Body of pancreas (tissue), 4 donors: ENCODE measurements at places on chromosomes 6 and 20. TPM values are rescaled to one million over a fixed set of nuclear protein-coding genes. Genes with fewer than 3 reads are reported as not detected.

DNA sequence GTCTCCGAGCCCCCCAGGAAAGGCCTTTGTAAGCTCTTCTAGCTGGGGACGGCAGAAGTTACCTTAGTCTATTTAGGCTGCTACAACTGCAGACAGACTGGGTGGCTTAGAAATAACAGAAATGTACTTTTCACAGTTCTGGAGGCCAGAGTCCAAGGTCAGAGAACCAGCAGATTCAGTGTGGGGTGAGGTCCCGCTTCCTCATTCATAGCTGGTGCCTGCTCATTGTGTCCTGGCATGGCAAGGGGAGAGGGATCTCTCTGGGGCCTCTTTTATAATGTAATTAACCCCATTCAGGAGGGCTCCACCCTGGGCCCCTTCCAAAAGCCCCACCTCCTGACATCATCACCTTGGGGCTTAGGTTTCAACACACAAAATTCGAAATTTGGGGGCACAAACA, 315.1 kb downstream of the CDH4 start:
- no peak for DNase-seq

GRCh38 chr6:107982486-107982885, 24.5 kb upstream of the SEC63 start:
- DNase-seq, result no peak

DNA sequence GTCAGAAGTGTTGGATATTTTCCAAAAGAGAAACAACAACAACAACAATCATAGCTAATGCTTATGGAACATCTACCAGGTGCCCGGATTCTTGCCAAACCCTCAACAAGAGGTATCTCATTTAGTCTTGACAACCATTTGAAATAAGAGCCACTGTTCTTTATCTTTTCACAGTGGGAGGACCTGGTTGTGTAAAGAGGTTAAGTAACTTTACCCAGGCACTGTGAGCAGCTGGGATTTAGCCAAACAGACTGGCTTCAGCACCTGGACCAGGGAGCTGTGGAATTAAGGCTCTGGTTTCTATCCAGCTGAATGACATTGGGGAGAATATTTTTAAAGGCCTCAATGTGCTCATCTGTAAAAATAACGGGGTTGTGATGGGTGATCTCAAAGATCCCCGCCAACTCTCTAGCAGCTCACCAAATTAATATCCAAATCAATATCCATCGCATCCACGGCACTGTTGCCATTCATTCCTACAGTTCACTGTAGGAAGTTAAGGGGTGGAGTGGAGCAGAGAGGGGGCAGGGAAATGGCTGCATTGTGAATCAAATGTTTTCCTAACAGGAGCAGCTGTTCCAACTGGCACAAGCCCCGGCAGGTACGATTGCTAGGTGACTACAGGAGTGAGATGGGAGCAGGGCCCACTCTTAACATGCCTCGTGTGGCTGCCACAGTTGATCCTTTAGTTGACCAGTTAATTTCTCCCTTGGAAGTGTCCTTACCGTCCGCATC, 61.8 kb downstream of the GCNT2 start:
- DNase-seq, result peak; percentile 73

DNA sequence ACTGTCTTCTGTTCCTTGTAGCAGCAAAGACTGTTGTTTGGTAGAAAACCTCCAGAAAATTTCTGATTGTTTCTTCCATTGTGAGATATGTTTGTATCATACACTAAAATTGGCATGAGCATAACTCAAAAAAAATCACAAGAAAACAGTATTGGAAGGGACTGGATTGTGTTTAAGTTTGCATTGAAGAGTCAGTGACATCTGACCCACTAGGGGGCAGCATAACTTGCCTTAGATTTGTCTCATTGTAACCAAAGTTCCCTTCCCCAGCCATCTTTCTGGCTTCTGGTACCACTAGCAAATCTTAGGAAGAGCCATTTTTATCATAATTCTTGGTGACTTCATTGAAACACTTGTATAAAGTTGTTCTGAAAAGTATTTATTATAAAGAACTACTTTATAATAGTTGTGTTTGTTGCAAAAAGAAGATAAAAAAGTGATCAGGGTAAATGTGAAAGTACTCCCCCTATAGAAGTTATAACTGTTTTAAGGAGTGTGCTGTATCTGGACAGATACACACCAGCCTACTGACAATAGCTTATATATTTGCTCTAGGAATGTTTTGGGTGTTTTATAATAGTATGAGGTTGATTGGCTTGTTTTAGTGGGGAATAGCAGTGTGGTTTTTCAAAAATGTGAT, 7.7 kb downstream of the CSTF1 start:
- peak; percentile 47 for DNase-seq

TPD52L1 gene
- total RNA-seq, result 101 TPM

DNA sequence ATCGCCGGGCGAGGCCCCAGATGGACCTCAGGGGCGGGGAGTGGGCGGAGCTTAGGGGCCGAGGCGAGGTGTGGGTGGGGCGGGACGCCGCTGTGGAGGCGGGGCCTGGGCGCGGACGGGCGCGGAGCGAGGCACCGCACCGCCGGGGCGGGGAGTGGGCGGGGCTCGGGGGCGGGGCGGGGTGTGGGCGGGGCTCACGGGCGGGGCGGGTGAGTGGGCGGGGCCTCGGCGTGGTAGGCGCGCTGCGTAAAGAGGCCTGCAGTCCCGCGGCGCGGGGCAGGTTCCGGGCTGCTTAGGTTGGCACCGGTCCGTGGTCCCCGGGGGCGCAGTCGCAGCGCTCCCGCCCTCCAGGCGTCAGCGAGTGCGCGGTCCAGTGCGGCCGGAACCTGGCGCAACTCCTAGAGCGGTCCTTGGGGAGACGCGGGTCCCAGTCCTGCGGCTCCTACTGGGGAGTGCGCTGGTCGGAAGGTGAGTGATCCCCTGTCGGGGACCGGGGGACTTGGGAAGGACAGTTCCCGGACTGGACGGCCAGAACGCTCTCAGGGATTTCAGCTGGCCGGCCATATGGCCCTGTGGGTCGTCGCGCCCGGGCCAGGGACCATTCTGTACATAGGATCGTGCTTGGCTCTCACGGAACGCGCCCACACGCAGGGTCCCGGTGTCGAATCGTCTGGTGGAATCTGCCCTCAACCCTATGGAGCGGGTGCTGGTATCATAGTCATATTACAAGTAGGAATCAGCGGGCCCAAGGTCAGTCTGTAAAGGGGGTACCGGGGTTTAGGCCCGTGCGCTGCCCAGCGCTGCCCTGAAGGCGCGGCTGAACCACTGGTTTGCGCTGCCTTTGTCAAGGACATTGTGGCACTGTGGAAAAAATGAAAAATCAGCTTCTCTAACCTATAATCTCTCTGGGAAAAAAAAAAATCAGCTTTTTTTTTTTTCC, at the start of gene NQO2:
TSS of gene NQO2 (plus strand) at position 277 of the 940 bp plus-strand sequence. CDS start 6,659 bp downstream, outside the sequence.
- peak; percentile 95 for DNase-seq

DNA sequence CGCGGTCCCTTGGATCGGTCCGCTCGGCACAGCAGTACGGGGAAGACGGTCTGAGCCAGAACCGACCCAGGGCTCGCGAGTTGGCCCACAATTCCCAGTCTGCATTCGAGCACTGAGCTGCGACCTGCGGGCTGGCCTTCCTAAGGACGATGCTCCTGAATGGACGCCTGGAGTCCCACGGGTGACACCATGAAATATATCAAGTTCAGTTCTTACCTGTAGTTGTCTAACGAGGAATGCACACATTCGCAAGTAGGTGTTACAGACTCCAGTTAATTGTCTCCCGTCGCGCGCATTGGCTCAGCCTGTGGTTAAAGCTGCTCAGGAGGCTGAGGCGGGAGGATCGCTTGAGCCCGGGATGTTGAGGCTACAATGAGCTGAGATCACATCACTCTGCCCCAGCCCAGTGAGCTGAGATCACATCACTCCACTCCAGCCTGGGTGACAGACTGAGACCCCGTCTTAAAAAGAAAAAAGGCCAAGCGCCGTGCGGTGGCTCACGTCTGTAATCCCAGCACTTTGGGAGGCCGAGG, 802 bp downstream of the PEX7 start:
- peak; percentile 32 for DNase-seq
